Ureter (tissue), 1 donor: ENCODE measurements at places on chromosomes 5 and 9. TPM values are rescaled to one million over a fixed set of nuclear protein-coding genes. Genes with fewer than 3 reads are reported as not detected.

DNA sequence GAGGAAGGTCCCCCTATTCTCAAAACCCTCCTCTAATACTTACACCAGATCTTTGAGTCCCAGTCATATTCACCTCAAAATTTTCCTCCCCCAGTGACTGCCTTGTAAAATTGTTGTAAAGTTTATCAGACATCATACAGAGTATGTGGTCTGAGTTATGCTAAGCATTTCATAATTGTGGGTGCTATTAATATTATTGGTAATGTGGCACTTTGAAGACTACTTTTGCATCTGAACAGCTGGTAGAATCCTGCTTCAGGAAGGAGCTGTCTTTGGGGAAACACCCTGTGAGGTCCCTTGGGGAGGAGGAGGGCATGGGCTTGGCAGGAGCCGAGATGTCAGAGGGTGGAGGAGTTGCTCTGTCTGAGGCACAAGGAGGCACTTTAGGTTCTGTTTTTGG, 164.9 kb upstream of the ZNF618 start:
- DNase-seq = peak; percentile 23

DNA sequence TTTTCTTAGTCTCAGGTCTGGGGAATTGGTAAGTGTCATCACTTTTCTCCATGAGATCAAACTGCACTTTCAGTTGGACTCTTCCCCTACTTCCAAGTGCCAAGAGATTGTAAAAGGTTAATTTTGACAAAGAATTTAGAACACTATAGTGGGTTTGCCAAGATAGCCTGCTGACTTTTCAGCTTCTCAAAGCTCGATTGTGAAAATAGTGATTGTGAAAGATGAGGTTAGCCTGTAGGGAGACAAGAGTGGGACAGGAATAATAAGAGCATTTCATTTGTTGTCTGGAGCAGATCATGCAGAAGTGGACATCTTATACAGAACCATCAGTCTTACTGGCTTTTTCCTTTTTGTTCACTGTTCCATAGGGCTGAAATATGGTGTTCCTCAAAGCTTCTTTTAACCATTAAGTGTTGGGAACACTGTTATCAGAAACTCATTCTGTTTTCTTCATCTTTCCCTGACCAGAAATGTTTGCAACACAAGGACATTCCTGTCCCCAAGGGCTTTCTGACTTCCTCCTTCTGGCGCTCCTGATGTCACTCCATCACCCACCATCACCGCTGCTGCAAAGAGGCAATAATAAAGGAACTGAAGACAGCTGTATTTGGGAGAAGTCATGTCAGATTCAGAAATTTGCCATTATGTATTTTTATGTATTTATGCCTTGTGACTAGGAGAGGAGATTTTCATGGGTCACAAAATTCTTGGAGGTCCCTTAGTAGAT, 11.6 kb upstream of the SPTAN1 start:
- DNase-seq = no peak

- DNase-seq = no peak
Observed at GRCh38 chr5:107135391-107135790, 535.3 kb downstream of the EFNA5 start.

- no peak for DNase-seq
Observed at GRCh38 chr5:111422245-111422644, 90.1 kb downstream of the STARD4 start.

The SPATA31A7 gene
- not detected for total RNA-seq

The CATSPER3 gene
- 0.99 TPM for total RNA-seq

- DNase-seq = no peak
Observed at GRCh38 chr9:97704345-97704677, 7.2 kb upstream of the XPA start.

DNA sequence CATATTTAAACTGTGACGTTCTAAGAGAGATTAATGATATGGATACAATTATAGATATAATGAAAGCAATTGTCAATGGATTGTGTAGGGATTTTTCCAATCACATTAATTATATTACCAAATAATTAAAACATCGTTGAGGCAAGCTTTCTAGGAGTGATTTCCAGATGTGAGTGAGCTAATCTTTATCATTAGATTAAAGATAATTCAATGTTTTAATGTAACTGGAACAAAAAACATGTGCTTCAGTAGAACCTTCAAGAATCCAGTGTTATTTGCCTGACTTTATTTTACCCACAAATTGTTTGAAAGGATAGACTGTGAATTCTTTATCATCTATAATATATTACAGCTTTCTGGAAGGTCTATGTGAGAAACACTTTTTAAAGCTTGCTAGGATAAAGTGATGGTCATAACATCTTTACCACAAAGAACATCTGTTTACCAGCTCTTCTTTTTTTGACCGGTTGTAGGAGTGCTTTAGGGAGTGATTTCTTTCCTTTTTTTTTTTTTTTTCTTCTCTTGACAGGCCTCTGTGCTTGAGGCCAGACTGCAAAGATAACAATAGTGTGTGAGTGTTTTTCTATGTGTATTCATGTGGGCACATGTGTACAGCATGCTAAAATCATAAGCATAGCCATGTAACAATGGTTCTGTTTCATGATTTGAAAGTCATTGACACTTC, 35.0 kb downstream of the SNCAIP start:
- DNase-seq = no peak
